ENCODE measurements at places on chromosomes 2 and 18.

DNA sequence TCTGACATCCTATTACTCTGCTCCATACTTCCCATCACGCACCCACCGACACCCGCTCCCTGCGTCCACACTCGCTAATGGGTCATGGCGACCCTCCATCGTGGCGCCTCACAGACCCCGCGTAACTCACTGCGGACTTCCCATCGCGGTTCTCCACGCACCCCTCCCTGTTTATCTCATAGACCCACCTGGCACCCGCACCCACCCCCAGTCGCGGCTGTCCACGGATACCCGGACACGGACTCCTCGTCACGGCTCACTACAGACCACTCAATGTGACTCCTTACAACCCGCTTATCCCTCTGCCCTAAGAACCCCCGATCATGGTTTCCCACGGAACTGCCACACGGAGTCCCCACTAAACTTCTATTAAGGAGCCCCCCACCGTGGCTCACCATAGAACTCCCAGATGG is 458 bp downstream of the CXXC1 start:
- DNase-seq, result no peak

DNA sequence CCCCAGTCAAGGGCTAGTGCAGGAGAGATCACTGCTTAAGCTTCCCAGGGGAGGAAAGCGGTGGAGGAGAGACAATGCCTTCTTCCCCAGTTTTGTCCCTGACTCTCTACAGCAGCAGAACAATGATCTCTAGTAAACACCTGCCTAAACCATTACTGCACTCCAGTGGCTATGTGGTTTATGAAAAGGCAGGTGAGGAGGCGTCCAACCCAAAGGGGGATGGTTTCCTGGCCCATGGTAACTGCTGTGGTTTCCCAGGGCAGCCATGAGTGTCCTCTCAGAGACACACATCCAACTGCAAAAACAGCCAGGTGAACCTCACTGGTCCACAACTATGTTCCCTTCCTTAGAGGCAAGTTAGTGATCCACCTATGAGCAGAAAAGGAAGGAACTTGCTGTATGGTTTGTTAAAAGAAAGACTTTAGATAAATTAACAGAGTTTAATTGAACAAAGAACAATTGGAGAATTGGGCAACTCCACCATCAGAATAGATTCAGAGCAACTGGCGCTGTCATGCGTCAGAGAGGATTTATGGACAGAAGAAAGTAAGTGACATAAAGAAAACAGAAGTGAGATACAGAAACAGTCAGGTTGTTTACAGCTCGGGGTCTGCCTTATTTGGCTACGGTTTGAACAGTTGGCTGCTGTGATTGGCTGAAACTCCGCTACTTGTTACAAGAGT is 4.8 kb upstream of the TTC39C start:
- no peak for DNase-seq

GRCh38 chr2:80303909-80304837 is at the start of gene LRRTM1:
TSS of gene LRRTM1 (minus strand) at chr2:80304752. CDS start at chr2:80303819, 933 bp downstream.
- no peak for DNase-seq

DNA sequence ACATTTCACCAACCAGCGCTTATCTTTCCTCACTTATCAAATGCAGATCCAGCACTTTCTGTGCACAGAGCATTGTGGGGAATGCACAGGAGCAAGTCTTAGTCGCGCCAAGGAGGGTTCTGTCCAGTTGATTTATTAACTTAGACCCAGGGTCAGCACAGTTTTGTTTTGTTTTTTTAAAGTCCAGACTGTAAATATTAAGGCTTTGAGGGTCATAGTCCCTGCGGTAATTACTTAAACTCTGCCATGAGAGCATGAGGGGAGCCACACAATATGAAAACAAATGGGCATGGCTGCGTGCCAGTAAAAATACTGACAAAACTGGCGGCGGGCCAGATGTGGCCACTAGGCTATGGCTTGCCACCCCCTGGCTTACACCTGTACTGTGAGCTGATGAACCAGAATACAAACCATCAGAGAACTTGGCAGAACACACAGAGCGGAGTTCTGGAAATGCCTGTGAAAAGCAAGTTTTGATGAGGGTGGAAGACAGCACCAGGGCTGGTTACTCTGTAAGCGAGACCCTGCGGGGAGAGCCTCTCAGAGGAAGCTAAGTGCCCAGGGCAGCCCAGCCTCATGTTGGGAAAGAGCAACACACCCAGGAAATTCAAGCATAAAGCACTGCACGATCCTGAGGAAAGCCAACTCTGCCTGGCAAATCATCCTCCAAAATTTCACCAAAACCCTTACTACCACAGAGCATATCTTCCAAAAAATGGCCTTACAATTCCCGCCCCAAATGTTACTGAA is 43.6 kb downstream of the L3MBTL4 start:
- no peak for DNase-seq

- DNase-seq, result no peak
Measured at GRCh38 chr2:25566694-25567093, 106.7 kb downstream of the DTNB start.

DNA sequence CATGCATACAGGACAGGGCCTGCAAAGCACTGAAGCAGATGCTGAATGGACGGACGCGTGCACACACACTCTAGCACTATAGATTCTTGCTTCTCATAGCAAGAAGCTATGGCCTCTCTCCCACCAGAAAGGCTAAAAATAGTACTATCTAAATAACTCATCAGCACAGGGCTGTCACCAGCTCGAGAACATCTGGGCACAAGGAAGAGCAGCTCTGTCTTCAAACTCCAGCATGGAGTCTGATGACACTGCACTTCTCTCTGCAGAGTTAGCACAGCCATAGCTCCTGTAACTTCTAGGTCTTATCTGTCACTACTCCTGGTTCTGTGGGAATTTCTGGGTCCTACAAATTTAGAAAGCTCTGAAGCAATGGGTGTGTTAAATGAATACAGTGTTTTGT is 123.5 kb downstream of the MYO5B start:
- DNase-seq, result no peak

DNA sequence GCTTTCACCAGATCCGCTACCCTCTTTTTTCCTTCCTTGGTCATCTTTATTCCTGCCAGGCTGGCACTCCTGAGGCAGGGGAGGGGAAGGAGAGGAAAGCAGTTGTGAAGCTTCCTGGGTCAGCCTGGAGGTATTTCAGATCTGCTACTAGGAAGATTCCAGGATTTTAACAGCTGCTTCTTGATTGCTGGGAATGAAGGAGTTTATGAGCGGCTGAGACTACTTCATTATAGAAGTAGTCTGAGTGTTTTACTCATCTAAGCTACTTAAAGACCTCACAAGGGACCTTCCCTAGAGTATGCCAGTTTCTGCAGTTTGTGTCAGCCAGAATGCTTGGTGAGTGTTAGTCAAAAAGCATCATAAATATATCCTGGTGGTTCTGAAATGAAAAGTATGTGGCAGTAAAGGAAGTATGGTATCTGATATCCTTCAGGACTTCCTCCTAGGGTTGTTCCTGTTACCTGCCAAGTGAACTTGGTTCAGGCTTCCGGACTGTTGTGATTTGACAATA is 1.9 kb downstream of the TANC1 start:
- no peak for DNase-seq

DNA sequence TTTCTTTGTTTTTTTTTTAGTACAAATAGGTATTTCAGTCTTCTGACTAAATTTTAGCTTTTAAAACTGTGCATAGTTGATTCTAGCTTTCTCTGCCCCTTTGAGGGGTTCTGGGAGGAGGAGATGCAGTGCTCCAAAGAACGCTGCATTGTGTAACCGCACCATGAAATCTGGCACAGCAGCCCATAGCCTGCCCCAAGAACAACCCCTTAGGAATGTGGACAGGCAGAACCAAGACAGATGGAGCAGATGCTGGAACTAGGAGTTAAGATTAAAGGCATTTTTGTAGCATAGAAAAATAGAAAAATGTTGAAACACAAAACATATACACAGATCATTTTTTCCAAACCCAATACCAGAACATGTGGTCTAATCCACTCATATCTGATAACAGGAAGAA is 187.5 kb downstream of the SCG2 start:
- peak; percentile 93 for DNase-seq

DNA sequence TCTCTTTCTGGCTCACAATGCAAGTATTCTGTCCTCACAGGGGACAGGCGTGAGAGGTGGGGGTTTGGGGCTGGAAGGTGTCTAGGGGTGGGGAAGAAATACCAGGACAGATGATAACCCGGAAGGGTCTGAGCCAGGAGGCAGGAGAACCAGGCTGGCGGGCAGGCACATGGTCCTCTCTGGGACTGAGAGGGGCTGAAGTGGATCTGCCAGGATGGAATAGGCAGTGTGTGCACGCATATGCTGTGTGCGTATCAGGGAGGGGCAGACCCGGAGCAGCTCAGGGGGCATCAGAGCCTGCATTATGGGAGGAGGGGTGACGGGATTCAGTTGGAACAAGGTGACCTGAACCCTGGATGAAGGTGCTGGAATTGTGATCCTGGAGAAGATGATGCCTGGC is 157.3 kb downstream of the DYSF start:
- no peak for DNase-seq

GRCh38 chr2:230327418-230328154 is 593 bp downstream of the SP140L start:
- no peak for DNase-seq

- DNase-seq, result no peak
Measured at GRCh38 chr2:41859615-41860514, 188.0 kb upstream of the PKDCC start.

GRCh38 chr2:147214914-147215313 is 629.9 kb upstream of the ACVR2A start:
- no peak for DNase-seq

DNA sequence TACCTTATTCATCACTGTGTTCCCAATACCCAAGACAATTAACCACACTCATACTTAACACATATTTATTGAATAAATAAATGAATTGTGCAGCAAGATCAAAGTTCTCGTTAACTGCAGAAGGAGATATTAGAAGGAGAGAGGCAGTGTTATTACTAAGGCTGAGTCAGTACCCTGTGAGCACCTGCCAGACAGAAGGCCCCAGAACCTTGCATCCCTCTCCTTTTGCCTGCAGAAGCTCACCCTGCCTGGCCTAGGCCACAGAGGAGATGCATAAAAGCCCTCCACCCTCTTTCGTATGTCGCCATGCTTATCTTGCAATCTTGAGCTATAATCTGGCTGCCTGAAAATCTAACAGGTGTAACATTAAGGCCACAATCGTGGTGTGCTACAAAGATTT is 20.5 kb upstream of the RNF149 start:
- no peak for DNase-seq

DNA sequence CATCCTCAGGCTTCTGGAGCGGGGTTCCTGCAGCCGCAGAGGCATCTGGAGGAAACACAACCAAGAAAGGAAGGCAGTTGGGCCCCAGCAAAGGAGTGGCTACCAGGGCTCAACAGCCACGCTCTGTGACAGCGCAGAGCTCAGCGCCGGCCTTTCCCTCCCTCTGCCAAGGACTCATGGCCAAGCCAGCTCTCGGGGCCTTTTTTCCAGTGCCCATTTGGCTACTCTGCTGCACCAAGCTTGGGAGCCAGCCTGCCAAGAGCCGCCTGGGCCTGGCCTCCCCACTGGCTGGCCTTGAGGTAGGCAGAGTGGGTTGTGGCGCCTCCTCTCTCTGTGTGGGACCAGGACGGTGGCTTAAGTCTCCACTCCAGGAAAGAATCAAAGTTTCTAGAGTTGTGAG is 7.2 kb upstream of the CCDC74A start:
- no peak for DNase-seq

- no peak for DNase-seq
Measured at GRCh38 chr2:113848758-113849415, 41.0 kb upstream of the ACTR3 start.

GRCh38 chr2:207253666-207254345 is 88.1 kb upstream of the KLF7 start:
- peak; percentile 69 for DNase-seq

DNA sequence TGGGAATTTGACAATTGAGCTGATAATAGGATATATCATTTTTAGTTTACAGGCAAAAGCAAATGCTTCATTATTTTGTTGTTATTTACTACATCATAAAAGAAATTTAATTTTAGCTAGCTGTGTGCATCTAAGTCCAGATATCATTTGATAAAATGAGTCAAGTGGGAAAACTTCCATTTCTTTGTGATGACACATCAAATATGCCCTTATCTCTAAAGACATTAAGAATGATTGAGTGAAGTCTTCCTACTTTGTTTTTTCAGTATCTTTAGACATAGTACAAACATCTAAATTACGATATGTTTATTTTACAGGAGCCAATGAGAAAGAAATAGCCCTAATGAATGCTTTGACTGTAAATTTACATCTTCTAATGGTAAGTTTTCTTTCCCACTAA is 77.0 kb downstream of the KYNU start:
- DNase-seq, result no peak

DNA sequence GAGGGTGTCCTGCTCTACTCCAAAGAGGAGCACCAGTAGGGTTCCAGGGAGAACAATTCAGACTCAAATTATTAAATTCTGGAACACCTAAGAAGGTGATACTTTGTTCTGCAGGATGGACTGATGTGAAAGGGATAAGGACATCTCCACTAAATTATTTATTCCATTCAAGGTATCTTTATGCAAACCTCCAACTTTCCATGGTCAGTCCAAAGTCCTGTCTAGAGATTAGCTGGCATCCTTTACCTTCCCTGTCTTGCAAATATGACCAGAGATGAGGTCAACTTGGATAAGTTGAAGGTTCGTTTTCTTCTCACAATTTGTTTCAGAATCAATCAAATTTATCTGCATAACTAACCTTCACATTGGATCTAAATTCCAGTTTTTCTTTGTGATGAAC is 8.7 kb upstream of the ZBTB14 start:
- no peak for DNase-seq

DNA sequence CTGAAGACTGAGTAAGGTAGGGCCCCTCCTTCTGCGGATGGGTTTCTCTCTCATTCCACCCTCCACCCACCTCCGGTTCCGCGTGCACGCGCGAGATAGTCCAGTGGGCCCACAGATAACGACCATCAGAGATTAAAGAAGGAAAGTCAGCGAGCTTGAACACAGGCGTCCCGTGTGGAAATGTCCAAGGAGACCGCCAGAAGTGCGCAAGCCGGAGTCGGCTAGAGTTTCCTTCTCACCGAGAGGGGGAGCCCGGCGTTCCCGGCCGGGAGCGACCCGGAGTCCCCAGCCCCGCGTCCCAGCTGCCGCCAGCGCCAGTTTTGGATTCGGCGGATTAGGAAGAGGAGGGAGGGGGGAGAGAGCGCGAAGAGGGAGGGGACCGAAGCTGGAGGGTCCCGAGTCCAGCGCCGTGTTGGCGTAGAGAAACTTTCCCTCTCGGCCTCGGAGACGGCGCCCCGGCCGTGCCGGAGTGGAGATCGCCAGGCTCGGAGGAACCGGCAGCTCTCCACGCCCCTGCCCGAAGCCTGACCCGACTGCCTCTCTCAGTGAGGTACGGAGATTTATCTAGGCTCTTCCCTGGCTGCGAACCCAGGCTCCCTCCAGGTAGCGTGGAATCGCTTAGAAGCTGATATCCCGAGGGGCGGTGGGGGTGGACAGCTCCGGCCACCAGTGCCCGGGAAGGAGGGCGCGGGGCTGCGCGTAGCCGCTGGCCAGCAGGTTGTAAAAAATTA is at the start of gene GULP1:
Gene GULP1, plus strand, starts transcription at position 258 of the 731 bp plus-strand sequence. CDS start 185,829 bp downstream, outside the sequence.
- DNase-seq, result peak; percentile 60

- no peak for DNase-seq
Measured at GRCh38 chr2:160364364-160364763, 129.2 kb downstream of the RBMS1 start.

- peak; percentile 31 for DNase-seq
Measured at GRCh38 chr2:18209934-18210639, 331.6 kb downstream of the KCNS3 start.
